ENCODE measurements at places on chromosomes 13 and 19.

DNA sequence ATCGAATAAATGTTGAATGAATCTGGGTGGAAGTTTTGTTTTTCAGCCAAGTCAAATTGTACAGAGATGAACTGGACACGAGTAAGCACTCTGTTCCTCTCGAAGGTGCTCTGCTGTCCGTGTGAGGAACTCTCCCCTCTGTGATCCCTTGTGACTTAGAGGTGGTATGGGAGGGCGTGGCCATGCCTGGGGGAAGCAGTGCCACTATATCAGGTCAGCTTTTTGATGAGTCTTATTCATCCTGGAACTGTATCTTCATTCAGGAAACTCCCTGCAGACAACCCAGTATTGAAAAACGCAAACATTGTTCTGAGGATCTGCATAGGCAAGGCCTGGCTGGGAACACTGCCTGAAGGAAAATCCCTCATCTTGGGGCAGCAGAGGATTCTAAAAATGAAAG is 45.7 kb upstream of the FLT1 start:
- DNase-seq: no peak

GRCh38 chr13:46071590-46072249 is 19.2 kb upstream of the ZC3H13 start:
- no peak for DNase-seq

DNA sequence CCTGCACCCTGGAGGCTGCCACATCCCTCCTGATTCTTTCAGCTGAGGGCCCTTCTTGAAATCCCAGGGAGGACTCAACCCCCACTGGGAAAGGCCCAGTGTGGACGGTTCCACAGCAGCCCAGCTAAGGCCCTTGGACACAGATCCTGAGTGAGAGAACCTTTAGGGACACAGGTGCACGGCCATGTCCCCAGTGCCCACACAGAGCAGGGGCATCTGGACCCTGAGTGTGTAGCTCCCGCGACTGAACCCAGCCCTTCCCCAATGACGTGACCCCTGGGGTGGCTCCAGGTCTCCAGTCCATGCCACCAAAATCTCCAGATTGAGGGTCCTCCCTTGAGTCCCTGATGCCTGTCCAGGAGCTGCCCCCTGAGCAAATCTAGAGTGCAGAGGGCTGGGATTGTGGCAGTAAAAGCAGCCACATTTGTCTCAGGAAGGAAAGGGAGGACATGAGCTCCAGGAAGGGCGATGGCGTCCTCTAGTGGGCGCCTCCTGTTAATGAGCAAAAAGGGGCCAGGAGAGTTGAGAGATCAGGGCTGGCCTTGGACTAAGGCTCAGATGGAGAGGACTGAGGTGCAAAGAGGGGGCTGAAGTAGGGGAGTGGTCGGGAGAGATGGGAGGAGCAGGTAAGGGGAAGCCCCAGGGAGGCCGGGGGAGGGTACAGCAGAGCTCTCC is 6.9 kb upstream of the CEACAM5 start:
- DNase-seq: no peak

GRCh38 chr13:66069570-66069969 is 1160.6 kb downstream of the PCDH9 start:
- DNase-seq: no peak

GRCh38 chr19:54319049-54319448 is 6.1 kb upstream of the LILRA5 start:
- no peak for DNase-seq

DNA sequence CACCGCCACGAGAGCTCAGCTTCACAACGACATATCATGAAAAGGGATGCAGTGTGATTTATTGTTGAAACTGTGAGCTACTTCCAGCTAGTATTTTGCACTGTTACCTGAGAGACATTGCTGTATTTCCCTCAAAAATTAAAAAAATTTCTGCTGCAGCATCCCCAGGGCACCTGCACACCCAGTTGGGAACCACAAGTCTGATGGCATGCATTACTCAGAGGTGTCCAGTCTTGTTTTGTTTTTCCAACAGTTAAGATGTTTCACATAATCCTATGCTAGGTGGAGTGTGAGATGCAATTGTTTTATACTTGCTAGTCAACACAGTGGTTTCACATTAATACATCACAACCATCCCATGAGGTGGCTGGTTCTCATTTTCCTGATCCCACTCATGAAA is 285.2 kb downstream of the SHISA2 start:
- DNase-seq: no peak

DNA sequence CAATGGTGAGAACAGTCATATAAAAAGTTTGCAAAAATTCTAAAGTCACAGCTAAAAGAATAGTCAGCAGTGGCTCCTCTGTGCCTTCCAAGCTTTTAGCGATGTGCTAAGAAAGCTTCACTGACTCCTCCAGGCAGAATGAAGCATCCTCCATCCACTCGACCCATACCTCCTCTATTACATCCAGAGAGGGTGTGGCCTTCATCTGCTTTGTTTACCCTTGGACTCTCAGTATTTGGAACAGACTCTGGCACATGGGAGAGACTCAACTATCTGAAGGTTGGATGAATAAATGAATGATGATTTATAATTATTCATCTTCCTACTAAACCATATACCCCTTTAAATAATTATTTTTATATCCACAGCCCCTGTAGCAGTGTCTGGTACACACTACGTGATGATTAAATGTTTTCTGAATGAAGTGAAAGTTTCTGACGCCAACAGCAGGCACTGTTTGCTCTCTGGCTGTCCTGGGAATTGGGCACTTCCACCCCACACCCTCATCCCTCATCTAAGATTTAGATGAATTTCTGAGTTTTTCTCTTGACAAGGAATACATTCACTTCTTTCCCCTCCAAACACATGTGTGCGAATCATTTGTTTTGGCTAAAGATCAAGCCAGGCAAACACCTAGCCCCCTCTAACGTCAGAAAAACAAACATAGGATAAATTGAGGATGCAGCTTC is 93.9 kb downstream of the NUFIP1 start:
- no peak for DNase-seq

- DNase-seq: no peak
Observed at GRCh38 chr13:87712012-87712411, 40.8 kb downstream of the SLITRK5 start.

GRCh38 chr19:28456708-28457320 is 756.1 kb downstream of the UQCRFS1 start:
- DNase-seq: no peak

- no peak for DNase-seq
Observed at GRCh38 chr13:19664481-19665230, 31.2 kb downstream of the MPHOSPH8 start.

DNA sequence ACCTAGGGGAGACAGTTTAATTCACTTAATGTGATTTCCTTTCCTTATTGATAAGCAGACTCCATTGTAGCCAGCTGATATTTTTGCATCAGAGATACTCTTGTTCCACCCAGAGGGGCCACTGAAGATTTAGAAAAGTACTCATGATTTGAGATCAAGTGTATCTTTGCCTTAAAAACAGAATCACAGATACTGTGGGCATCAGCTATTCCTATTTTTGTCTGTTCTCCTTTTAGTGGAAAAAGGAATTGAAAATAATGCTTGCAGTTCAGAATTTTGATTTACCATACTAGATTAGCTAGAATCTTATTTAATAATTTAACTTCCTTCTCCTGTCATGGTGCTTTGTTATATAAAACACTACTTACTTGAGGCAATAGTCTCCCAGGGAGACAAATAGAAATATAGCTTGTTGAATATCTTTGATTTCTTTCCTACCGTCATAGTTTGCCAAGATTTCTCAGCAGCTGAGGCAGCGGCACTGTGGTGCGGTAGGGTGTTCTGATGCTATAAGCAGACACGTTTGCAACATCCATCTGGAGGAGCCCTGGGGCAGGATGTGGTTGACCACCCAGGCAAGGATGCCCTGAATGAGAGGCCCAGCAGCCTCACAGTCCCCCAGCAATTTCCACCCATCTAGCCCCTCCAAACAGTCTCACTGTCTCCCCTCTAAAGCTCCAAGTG is 47.0 kb upstream of the RAP2A start:
- DNase-seq: no peak

DNA sequence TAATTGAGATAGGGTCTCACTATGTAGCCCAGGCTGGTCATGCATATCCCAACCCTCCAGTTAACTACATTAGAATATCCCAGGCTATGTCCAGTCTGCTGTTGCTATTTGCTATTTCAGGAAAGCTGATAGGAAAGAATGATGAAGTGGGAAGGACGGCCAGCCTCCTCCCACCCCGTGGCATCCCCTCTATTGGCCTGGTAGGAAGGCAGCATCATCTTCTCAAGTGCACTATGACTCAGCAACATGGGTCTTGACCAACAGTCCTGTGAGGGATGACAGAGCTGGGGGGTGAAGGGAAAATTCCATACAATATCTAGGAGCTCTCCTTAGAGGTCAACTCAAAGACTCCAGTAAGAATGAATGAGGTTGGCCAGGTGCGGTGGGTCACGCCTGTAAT is 48.0 kb upstream of the ABCC4 start:
- DNase-seq: no peak

- peak; percentile 87 for DNase-seq
Observed at GRCh38 chr19:35088131-35088913, 27.3 kb upstream of the FXYD3 start.

DNA sequence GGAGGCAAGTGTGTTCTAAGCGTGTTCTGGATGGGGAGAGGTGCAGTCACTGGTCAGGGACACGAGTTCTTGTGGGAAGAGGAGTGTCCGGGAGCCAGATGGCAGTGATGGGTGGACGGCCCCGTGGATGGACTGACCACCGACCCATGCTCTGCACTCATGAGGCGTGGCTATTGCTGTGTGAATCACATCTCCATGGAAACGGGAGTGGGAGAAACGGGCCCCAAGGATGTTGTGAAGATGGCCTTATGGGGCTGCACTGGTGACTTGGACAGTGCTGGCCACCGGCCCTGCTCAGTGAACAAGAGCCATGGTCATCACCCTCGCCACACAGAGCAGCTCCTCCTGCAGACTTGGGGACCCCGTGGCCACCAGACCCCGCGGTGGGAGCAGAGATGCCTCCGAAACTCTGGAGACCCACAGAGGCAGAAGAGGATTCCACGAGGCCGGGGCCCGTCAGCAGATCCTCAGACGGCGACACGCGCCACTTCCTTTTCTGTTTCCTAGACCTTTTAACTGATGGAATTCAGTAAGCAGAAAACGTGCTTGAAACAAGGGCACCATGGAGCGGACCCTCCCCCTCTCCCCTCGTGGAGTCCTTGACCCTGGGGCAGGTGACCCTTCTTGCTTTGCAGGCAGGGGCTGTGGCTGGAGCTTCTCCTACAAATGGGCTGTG is 47.5 kb downstream of the GAS6 start:
- no peak for DNase-seq

DNA sequence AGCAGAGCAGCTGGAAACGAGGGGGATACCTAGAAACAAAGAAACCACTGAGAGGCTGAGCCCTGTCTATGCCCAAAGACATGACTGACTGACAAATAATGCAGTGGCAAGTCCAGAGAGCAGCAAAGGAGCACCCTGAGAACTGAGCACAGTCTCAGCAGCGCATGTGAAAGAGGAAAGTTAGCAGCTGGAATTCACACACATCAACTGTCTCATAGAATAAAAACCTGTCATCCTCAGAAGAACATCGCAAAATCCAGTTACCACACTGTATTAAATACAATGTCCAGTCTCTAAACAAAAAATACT is 24.1 kb upstream of the DLEU7 start:
- DNase-seq: no peak

GRCh38 chr19:10399878-10400277 is 3.5 kb downstream of the CDC37 start:
- no peak for DNase-seq

DNA sequence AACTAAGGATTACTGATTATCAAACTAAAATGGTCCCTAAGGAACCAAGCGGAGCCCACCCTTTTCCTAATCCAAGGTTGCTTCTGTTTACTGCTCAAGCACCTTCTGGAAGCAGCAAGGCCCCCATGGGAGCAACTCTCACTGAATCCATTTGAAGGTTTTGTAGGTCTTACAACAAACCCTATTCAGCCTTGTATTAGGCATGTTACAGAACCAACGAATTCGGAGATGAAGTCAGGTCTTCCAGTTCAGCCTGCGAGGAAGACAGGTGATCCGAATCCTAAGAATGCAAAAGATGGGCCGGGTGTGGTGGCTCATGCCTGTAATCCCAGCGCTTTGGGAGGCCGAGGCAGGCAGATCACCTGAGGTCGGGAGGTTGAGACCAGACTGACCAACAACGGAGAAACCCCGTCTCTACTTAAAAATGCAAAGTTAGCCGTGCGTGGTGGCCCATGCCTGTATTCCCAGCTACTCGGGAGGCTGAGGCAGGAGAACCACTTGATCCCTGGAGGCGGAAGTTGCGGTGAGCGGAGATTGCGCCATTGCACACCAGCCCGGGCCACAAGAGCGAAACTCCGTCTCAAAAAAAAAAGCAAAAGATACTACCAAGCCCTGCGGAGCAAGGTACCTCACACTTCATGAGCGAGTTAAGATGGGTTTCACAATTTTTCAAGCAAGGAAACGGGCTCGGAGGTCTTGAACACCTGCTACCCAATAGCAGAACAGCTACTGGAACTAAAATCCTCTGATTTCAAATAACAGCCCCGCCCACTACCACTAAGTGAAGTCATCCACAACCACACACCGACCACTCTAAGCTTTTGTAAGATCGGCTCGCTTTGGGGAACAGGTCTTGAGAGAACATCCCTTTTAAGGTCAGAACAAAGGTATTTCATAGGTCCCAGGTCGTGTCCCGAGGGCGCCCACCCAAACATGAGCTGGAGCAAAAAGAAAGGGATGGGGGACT is 609 bp downstream of the ZAR1L start:
- DNase-seq: no peak

DNA sequence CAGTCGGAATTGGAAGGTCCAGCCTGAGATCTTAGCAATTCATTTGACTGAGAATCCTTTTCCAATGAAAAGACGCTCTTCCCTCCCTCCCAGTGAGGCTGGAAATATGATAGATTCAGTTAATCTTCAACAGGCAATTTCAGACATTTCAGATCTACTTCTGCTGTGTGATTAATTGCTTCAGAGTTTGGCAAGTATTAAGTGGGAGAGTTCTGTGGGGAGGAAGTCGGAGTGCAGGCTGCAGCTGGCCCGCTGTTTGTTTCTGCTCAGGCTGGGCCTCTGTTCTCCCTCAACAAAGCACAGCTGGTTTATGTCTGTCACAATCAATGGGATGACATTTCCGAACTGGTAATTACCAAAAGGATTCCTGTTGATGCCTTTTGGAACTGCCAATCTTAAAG is 178.2 kb downstream of the NDFIP2 start:
- no peak for DNase-seq

DNA sequence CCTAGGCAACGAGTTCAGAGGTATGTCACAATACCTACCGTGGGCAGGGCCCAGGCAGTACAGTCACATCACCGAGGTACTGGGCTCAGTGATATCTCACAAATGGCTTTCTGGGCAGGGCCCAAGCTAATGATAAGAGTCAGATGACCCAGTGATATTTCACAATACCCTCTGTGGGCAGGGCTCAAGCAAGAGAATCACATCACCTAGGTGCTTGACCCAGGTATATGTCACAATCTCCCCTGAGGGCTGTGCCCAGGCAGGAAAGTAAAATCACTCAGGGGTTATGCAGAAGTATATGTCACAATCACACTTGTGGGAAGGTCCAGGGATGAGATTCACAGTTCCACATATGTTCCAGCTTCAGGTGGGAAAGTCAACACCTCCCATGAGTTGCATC is 45.3 kb downstream of the ZNF729 start:
- DNase-seq: no peak
